ENCODE measurements at places on chromosomes 3 and 15.

DNA sequence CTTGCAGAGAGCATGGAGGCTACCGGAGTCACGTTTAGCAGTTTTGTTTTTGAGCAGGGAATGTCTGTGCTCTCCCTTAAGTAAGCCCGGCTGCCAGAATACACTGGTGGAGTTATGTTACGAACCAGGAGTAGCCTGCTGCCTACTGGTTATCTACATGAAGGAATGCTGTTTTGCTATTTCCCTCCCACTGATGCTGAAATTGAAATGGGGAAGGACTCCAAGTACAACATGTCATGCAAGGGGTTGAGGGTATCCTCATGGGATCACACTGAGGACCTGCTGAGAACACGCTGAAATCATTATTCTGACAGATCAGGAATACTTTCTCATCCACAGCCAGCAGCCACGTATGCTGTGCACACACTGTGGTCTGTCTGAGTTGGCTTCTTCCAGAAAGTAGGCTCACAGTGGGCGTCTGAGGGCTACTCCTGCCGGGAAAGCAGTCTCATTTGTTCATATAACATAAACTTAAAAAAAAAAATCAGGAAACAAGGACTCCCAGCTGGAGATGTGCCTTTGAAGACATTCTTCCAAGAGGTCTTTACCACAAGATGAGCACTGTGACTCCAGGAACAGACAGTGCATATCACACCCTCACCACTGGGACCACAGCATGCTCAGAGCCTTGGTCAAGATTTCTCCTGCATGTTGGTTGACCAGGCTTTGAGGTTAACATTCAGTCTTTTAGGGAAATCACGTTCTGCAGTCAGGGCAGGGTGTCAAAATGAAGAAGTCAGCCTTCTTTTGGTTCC is 300.4 kb upstream of the RASGRP1 start:
- DNase-seq: no peak

GRCh38 chr3:62888180-62888579 is 13.0 kb upstream of the CADPS start:
- DNase-seq: no peak

DNA sequence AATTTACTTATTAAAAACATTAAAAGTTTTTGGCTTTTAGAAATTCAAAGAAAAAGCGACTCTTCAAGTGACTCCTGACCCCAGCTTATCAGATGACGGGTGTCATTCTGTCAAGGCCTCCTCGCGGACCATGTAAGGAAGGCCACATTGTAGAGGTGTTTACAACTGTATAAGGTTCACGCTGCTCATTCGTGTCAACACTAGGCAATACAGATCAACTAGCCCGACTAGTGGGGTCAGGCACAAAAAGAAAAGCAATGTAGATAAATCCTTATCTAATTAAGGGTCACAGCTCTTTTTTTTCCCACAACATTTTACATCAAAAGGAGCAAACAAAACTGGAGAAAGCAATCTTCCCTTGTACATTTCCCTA is 207.5 kb upstream of the NR2F2 start:
- no peak for DNase-seq

DNA sequence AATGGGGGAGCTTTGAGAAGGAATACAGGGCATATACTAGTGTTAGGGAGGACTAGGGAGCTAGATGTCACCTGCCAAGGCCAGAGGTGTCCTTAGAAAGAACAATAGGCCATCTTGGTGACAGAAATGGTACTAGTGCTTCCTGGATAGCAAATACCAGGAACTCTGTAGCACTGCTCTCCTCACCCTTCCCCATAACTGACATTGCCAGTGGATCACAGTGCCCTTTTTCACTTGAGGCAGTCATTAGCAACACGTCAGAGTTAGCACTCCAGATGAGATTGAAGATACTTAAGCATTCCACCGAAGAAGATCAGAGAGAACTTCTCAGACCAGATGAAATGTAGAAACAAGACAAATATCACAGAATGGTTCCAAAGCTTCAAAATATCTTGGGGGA is 103.1 kb upstream of the PDZRN3 start:
- DNase-seq: no peak

GRCh38 chr3:40532252-40532651 is 7.5 kb downstream of the ZNF621 start:
- no peak for DNase-seq

DNA sequence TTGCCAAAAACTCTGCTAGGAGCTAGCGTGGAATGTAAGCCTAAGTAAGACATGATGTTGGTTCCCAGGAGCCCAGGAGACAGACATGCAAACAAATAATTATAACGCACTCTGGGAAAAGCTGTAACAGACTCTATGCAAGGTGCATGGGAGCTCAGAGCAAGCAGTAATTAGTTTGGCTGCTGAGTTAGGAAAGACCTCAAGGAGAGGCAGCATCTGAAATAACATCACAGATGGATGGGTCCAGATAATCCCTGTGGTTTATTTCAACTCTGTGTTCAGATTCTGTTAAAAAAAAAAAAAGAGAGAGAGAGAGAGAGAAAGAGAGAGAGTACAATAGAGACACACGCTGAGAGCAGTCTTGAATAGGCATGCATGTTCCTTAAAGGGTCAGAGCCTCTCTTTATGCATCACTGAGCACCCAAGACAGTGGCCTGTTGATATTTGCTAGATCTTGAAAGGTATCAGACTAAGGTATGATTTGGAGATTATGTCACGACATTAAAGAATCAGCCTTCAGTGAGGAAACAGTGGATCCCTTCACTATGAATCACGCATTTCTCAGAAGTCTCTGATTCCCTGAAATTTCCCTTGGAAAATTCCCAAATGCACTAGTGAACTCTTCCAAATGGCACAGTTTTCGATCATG is 124.4 kb upstream of the LIPC start:
- DNase-seq: no peak
